Hypothalamus (tissue), 51 donors: ENCODE measurements at places on chromosomes 11 and 22.

- no peak for DNase-seq
These were observed 43.5 kb upstream of the KCNJ11 start for GRCh38 chr11:17432002-17432401.

DNA sequence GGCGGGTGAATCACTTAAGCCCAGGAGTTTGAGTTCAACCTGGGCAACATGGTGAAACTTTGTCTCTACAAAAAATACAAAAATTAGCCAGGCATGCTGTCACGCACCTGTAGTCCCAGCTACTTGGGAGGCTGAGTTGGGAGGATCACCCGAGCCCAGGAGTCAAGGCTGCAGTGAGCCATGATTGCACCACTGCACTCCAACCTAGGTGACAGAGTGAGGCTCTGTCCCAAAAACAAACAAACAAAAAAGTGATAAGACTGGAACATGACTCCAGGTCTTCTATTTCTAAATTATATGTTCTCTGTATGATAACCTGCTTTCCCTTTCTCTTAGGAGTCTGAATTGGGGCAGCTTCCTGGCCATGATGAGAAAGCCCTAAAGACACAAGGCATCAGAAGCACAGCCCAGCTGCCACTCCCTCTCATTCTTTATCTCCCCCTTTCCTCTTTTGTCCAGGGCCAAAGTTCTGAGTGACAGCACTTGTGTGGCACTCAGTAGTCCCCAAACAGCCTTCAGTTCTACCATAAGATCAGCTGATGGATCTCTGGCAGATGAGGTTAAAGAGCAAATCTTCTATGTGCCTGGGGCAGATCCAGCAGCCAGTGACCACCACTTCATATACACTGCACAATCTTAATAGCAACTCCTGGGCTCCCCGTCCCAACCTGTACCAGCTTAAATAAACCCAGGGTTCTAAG, 136.0 kb downstream of the C11orf58 start:
- no peak for DNase-seq

DNA sequence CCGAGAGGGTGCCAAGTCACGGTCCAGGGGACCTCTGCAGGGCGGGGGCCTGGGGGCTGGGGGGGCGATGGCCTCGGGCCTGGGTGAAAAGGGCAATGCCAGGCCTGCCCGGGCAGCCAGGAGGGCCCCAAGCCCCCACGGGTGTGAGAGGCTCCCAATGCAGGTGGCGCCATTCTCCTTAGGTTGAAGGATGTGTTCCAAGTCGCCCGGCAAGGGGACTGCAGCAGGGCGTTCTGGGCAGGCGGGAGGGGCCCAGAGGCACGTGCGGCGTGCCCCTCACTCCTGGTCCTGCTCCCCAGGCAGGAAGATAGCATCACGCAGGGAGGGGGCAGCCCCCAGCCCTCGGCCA, 730 bp upstream of the TNNI2 start:
- no peak for DNase-seq

DNA sequence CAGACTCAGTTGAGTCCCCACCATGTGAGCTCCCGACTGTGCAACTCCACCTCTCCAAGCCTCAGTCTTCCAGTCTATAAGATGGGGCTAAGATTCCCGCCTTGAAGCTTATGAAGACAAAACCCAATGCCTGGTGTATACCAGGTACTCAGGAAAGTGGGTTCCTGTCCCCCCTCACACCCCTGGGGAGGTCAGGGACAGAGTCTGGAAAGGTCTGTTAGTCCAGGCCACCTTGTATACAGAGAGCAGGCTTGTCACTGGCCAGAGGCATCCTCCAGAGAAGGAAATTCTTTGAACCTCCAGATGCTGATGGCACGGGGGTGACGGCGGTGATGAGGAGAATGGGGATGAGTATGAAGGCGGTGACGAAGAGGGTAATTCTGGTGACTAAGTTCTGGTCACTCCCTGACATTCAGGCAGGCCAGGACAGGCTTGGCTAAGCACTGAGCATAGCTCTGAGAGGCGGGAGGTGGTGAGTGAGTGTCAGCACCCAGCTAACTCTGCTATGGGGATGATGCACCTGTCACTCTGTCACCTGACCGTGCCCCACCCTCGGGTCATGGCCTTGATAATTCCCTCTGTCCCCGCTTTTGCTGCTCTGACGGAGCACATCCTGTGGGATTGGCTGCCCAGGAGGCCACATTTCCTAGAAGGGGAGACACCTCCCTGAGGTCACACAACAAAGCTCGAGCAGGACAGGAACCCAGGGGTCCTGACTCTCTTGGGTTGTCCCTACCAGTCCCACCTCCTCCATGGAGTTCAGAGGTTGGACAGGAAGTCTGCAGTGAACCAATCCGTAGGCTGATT, 30.9 kb upstream of the CSNK1E start:
- no peak for DNase-seq

DNA sequence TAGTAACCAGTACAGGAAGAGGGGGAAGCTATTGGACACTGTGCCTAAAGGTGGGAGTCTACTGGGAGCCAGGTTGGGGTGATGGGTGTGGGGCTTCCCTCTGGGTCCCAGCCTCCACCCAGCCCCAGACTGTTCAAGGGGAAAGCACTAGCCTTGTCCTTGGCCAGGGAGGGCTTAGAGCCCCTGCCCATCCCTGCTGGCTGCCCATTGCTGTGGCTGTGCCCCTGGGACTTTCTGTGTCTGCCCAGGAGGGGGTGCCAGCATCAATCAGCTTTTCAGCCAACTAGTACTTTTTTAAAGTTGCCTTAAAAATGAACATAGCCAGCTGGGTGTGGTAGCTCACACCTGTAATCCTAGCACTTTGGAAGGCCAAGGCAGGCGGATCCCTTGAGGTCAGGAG, 19.9 kb downstream of the INCENP start:
- DNase-seq: no peak

DNA sequence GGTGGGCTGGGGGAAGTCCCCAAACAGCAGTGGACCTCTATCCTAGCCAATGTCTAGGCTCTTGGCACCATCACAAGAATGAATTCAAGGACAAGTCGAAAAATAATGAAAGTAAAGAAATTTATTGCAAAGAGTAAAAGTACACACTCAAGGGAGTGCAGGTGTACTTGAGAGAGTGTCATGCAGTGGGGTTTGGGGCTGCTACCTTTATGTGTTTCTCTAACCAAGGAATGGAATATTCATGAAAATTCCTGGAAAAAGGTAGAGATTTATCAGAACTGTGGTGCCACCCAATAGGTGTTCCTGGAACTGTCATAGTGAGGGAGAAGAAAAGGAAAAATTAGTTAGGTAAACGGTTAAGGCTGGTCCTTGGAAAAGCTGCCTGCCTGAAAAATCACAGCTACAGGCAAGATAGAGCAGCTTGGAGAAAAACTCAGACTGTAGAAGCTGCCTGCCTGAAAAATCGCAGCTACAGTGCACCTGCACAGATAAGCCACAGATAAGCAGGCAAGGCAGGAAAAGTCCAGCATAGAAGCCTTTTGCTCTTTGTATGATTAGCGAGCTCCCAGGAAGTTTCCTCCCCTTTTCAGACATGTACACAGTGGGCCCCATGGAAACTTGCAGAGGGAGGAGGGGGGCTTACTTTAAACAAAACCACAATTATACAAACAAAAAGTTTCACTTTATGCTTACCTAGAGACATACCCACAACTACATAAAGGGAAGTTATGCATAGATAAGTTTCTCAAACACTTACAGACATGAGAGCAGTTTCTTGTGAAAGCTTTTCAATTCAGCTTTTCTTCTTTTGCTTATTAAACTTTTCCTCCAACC, 71.4 kb upstream of the B3GNT6 start:
- DNase-seq: no peak

DNA sequence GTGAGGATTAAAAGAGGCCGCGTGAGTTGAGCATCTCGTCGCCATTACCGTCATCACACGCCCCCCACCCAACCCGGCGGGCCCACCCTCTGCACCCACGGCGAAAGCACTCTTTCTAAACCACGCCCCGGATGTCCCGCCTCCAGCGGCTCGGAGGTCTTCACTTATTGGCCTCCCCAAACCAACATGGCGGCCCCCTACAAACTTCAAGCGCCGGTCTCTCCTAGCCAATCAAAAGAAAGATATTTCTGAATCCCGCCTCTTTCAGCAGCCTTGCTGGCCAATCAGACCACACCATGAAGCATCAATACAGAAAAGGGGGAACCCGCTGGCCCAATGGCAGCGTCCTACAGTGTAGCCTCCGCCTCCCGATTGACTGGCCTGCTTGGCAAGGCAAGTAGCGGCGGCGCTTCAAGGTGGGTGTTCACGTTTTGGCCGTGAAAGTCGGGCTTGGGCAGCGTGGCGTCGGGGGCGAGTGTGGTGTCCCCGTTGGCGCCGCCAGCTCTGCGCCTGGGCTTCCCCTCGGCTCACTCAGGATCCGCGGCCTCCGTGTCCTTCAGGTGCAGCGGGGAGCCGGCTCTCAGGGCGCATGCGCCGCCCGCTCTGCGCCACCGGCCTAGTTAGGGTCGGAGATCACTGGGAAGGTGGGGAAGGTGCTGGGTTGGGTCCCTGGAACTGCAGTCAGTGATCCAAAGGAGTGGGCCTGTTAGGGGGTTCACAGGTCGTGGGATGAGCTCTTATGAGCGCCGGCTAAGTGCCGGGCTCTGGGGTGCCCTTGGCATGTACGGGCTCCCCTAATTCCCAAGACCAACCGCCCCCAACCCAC, at the start of gene NDUFS8:
Gene NDUFS8 (plus strand): TSS at position 364 of the 826 bp plus-strand sequence. CDS start 1,471 bp downstream, outside the sequence.
- DNase-seq: peak; percentile 97

- no peak for DNase-seq
These were observed 963.4 kb upstream of the CCDC90B start for GRCh38 chr11:84249344-84250135.
